Activated CD8-positive, alpha-beta memory T cell treated with anti-CD3 and anti-CD28 coated beads, Interleukin-2, amount 50 U/mL, for 4 hours (primary cell): ENCODE measurements at places on chromosomes 7 and 10.

DNA sequence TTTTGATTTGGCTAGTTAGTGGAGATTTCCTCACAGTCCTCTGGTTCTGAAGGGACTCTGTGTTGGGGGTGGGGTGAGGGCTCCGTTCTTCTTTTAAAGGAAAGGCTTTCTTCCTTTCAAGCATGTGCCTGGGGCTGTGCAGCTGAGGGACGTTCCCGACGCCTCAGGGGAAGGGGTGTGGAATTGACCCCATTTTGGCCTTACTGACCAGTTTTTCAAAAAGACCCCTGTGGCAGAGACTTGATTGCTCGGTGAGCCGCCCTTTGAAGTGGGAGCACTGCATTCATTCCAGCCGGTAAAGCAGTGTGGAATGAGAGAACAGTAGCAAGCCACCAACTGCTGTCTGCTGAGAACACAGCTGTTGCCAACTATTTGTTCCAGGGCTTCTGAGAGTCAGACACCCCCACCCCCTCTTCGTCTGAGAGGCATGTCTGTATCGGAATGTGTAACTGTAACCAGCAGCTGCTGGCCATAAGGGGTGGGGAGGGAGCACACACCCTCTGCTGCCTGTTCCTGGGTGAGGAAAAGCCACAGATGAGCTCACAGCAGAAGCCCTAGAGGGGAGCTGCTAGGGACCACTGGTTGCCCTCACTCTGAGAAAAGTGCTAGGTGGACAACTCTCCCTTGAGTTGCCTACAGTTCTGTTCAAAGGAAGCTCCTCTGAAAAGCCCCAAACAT is 33.2 kb downstream of the WBP1L start:
- no peak for DNase-seq

DNA sequence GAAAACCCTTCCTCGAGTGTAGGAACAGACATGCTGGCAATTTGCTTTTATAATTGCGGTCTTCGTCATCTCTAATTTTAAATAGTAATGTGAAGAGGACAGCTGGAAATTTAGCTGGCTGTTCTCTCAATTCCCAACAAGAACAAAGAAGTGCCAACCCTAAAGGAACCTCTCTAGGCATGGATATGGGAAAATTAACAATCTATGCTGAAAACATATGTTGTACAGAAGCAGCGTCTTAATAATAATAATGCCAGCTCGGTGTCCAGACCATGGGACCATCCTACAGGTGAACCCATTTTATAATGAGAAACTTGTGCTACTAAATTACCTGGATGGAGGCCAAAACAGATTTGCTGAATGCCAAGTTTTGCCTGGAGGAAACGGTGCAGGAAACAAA is 641.4 kb upstream of the MGMT start:
- no peak for DNase-seq

DNA sequence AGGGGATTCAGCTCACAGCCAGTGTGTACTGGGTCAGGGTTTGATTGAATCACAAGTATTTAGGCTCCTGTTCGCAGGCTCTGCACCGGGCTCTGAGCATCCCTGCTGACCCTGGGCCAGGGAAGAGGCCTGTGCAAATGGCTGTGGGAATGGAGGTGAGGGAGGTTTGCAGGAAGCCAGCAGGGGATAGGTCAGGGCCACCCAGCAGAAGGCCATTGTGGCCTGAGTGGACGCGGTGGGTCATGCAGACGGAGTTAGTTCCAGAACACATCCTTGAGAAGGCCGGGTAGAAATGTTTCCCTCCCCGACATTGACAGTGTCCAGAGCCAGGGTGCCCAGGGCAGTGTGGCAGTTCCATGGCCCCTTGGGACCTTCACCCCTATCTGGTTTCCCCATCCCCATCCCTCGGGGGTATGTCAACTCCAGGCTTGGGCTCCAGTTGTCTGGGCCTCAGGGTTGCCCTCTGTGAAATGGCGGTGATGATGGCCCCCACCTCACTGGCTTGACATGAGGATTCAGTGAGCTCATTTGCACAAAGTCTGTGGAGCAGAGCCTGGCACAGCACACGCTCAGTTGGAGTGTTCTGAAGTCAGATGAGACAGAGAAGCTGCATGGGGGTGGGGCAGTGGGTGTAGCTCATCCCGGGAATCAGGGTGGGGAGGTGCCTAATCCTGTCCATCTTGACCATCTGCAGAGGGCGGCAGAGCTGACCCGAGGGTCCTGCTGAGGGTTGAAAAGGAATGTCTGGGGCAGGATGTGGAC is 107.6 kb downstream of the ADCY1 start:
- no peak for DNase-seq

DNA sequence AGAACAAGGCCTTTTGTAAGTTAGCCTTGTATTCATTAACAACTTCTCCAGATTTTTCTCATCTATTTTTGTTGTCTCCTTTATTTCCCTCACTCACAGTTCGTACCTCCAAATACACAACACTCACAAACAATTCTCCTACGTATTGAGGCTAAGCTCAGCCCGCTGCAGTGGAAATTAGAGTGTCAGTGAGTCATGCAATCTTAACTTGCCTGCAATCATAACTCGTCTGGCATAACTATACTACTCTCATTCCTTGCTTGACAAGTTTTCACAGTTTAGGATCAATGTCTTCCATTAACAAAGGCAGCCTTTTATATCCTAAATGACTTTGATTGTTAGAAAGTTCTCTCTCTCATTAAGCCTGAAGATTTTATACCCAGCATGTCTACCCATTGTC is 23.8 kb downstream of the TMEM196 start:
- no peak for DNase-seq

DNA sequence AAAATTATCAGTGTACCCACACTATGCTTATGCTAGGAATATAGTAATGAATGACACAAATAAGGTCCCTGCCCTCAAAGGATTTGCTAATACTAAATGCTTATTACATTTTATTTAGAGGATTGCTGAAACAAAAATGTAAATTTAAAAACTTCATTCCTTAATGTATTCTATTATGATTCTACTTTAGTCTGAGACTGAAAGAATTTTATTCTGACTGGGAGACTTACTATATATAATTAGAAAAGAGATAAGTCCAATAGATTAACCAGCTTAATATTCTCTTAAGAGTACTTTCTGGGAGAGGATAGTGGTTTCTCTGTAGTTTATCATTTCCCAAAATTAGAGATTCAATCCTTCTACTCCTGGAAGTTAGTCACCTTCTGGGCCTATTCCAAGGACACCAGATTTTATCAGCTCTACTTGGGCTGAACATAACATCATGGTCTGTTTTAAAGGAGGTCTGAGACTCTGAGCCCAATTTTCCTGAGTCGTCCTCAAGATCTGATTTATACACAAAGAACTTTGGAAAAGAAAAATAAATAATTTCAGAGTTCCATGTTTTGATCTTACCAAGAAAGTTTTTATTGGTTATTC is 41.1 kb downstream of the ASZ1 start:
- no peak for DNase-seq

DNA sequence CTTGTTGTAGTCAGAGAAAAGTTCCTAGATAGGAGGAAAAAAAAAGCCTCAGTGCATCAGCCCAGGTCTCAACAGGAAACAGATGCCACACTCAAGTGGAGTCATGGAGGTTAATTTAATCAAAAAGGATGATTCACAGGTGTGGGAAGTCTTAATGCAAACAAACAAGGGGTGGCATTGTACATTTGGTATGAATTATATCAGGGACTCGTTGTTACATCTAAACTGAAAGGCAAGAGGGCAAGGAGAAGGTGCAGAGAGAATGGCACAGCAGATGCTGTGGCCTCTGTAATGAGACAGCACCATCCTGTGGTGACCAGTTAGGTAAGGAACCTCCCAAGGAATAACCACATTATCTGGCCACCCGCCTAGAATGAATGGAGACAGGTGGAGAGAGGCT is 133.7 kb downstream of the PTPRZ1 start:
- no peak for DNase-seq

DNA sequence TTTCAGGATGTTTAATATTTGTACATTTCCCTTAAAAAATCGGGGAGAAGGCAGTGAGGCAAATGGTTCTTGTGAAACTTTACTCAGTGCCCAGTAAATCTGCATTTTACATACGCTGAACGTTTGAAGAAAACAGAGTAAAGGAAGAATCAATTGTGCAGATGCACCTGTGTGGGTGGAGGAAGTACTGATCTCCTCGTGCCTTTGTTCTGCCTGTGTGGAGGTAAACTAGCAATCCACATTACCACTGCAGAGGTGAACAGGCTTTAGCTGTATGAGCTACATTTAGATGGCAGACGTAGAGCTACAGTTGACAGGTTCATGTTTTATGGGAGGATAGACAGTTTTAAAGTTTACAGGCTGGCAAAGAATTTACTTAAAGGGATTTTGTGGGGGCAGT is 62.7 kb upstream of the VIPR2 start:
- DNase-seq, result no peak

GRCh38 chr10:93572606-93573005 is 6.1 kb downstream of the FFAR4 start:
- DNase-seq, result no peak

DNA sequence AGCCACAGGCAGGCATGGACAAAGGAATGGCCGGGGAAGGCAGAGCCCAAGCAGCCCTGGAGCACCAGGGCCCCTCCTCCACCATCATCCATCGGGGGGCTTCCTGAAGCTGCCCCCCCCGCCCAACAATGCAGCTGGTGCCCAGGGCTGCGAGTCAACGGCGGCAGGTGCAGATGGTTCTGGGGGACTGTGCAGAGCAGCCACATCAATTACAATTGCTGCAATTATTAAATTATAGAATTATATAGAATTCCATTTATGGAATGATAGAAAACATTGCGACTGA is 28.3 kb downstream of the EBF3 start:
- no peak for DNase-seq

DNA sequence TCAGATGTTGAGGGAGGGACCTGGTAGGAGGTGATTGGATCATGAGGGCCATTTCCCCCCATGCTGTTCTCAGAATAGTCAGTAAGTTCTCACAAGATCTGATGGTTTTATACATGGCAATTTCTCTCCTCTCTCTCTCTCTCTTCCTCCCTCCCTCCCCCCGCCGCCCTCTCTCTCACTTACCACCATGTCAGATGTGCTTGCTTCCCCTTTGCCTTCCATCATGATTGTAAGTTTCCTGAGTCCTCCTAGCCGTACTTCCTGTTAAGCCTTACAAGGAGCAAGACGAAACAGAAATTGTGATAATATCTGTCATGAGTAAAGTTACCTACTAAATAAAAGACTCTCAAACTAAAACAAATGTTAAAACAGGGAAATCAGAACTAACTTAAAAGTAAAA is 19.9 kb upstream of the GPR141 start:
- DNase-seq, result no peak

DNA sequence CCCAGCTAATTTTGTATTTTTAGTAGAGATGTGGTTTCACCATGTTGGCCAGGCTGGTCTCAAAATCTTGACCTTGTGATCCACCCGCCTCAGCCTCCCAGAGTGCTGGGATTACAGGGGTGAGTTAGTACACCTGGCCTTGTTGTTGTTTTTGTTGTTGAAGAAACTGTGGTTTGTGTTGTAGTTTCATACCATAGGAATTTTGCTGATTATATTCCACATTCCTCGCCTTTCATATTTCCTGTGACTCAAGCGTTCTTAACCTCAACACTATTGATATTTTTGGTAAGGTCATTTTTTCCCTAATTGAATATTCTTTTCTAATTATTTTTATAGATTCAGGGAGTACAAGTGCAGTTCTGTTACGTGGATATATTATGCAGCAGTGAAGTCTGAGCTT is 16.7 kb downstream of the LIPF start:
- DNase-seq, result no peak

- no peak for DNase-seq
Observed at GRCh38 chr7:120221666-120222065, 51.3 kb upstream of the KCND2 start.

GRCh38 chr10:128489324-128490247 is 363.4 kb upstream of the MKI67 start:
- DNase-seq, result no peak

DNA sequence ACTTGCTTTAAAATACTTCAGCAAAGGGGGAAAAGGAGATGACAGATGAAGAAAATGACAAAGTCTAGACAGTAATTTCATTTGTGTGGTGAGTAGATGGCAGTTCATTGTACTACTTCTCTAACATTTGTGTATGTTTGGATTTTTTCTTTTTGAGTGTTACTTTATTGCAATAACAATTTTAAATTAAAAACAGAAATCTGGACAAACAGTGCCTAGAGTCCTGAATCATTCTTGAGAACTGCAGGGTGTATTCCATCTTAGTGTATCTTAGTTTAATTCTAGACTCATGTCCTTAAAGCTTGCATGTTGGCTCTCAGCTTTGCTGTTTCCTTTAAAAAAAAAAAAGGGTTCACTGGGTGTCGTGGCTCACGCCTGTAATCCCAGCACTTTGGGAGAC is 31.1 kb downstream of the HOXA1 start:
- DNase-seq, result no peak

DNA sequence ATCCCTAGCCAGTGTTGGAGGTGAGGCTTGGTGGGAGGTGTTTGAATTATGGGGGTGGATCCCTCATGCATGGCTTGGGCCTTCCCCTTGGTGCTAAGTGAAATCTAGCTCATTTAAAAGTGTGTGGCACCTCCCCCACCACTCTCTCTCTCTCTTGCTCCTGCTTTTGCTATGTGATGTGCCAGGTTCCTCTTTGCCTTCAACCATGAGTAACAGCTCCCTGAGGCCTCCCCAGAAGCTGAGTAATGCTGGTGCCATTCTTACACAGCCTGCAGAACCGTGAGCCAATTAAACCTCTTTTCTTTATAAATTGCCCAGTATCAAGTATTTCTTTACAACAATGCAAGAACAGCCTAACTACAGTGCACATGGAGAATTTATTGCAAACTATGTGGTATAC is 188.8 kb upstream of the POT1 start:
- no peak for DNase-seq

GRCh38 chr10:133257489-133258065 is 19.1 kb downstream of the ADAM8 start:
- DNase-seq, result peak; percentile 42

- no peak for DNase-seq
Observed at GRCh38 chr10:34155812-34156211, 659.3 kb downstream of the PARD3 start.

DNA sequence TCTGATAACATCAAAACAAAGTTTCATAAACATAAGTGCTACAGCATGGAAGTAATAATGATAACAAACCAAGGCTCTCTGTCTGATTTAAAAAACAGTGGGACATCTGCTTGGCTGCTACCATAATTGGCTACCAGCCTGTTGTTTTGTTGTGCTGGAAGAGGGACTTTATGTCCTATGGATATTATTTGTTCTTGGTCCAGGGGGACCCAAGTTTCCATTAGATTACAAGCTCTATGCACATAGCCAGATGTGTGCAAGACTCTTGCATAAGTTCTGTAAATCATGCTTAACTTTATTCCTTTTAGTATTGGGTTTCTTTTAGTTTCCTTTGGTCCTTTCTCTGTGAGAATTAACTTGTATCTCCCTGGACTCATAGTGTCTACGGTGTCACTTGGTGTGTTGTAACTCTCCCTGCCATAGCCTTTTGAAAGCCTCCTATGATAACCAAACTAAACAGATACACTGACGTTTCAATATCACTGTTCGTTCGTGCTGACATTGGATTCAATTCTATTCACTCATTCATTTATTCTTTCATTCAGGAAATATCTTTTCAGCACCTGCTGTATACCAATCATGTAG is 41.4 kb upstream of the CD36 start:
- no peak for DNase-seq

- DNase-seq, result no peak
Observed at GRCh38 chr10:124367936-124368335, 50.8 kb downstream of the OAT start.
